ENCODE measurements at places on chromosomes 4 and X.

DNA sequence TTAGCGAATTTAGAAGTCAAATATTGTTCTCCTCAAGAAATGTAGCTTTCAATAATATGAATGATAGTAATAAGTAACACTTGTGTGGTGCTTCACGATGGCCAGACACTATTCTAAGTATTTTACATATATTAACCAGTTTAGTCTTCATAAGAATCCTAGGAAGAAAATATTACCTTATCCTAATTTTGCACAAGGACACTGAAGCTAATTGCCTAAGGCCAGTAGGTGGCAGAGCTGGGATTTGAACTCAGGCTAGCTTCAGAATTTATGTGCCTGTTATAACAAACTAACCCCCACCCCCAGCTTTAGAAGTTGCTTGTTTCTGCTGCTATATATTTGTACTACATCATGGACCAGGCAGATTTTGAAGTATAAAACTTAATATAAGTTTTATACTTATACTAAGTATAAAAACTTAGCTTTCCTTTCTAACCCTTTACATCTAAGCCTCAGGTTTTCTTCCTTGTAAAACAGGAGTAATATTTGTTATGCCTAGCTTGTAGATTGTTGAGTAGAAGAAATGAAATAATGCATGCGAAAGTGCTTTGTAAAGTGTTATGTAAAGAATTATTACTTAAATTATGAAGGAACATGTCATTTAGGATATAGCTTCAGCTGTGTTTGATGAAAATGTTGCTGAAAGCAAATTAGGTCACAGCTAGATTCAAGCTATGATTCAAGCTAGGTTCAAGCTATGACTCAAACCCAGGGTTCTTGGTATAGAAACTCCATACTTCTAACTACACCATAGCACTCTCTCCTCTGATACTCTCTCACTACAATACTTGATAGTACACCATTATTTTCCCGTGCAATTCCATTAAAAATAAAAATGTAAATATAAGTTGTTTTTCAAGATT, 4.2 kb upstream of the CDS1 start:
- DNase-seq = no peak

GRCh38 chr4:113815826-113816225, 54.3 kb upstream of the CAMK2D start:
- DNase-seq = no peak

DNA sequence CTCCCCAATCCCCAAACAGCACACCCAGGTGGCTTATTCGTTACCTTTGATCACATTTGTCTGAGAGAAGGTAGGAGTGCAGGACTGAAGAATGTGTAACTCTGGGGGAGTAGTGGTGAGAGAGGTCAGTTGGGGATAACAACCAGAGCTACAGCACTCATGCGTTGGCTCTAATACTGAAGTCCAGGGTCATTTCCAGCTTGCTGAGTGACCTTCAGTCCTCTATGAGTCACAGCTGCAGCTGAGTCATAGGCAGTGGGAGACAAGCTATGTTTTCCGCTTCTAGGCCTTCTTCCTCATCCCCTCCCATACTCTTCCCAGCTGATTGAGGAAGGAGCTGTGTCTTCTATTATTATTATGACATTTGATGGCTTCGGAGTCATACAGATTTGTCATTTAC, 31.6 kb upstream of the CT47C1 start:
- no peak for DNase-seq

DNA sequence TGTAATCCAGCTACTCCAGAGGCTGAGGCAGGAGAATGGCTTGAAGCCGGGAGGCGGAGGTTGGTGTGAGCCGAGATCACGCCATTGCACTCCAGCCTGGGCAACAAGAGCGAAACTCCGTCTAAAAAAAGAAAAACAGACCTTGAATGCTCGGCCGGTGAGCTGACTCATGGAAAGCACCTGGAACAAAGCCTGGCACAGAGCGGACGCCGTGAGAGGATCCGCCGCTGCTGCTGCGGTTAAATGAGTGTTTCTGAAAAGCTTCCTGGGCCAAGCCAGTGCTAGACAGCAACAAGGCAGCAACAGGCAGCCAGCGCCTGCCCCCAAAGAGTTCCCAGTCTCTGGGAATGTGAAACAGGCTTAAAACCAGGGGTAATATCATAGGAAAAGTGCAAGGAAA, 186.4 kb downstream of the AFAP1 start:
- DNase-seq = no peak

DNA sequence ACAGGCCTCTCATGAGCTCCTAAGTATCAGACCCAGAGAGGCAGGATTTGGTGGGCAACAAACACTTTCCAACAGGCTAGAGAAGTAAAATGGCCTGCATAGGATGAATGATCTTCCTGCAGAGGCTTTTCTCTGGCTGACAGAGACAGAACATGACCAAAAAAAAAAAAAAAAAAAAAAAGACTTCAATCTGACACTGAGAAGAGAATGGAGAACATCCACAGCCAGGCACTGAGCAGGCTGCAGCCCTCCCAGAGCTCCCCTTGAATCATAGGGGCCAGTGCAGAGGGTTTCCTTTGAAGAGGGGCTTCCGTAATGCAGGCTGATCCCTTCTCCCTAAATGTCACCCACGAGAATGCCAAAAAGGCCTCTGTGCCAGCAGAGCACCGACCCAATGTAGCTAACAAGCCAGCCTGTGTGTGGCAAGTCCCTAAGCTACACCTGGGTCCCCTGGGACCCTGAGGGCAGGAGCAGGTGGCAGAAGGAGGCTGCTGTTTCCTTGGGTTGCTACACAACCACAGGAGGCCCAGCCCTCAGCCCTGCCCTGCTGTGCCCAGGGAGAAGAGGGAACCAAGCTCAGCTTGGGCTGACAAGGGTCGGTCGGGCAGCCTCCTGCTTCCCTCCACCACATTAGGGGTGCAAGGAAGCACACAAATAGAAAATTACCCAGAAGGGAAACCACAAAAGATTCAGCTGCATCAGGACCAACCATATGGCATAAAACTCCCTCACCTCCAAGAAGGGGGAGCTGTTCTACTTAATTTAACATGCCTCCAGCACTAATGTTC, 55.6 kb downstream of the MAP7D2 start:
- no peak for DNase-seq

GRCh38 chrX:37818031-37818430, 29.3 kb downstream of the DYNLT3 start:
- no peak for DNase-seq

DNA sequence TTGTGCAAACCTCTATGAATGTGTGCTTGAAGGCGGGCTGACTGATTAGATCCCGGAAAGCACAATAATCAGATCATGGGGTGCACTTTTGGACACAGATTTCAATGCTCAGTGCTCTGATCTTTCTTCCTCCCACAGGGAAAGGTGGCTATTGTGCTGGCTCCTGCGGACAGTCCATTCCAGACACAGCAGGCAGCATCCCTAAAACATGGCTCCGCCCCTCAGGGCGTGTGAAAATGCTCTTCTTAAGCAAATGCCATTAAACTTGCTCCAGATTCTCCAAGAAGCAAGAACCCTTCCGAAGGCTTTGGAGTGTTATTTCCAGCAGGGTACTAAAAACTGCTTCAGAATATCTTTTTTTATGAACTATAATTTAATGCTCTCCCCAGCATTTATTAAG, 100.0 kb downstream of the SLC2A9 start:
- no peak for DNase-seq

- peak; percentile 11 for DNase-seq
Observed at GRCh38 chrX:39439906-39440798, 638.9 kb downstream of the MID1IP1 start.

GRCh38 chr4:153764601-153765368, 5.0 kb upstream of the RNF175 start:
- DNase-seq = no peak

- DNase-seq = no peak
Observed at GRCh38 chr4:105594099-105595010, 41.9 kb downstream of the ARHGEF38 start.

DNA sequence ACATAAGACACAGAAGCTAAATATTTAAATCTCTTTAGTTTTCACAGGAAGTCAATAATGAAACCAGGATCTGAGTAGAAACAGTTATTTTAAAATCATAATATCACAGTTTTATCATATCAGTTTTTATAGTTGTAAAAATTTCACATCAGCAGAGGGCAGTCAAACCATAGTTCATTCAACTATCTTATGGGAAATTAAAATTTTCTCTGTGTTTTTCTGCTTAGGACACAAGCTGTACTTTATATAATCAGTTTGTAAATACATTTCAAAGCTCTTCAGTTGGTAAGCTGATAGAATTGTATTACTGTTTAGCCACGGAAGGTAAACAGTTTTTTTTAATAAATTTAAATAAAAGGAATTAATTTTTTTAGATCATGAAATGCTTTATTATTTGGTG, 204.8 kb upstream of the NUDT6 start:
- no peak for DNase-seq

- no peak for DNase-seq
Observed at GRCh38 chr4:169661761-169662160, 41.4 kb downstream of the CLCN3 start.

- no peak for DNase-seq
Observed at GRCh38 chrX:118459494-118459893, 36.1 kb upstream of the DOCK11 start.

DNA sequence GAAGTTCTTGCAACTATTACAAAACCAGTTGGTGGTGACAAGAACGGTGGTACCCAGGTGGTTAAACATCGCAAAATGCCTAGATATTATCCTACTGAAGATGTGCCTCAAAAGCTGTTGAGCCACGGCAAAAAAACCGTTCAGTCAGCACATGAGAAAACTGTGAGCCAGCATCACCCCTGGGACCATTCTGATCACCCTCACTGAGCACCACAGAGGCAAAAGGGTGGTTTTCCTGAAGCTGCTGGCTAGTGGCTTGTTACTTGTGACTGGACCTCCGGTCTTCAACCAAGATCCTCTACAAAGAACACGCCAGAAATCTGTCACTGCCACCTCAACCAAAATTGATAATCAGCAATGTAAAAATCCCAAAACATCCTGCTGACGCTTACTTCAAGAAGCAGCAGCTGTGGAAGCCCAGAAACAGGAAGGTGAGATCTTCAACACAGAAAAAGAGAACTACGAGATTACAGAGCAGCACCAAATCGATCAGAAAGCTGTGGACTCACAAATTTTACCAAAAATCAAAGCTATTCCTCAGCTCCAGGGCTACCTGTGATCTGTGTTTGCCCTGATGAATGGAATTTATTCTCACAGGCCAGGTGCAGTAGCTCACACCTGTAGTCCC, 21.4 kb upstream of the SLC10A6 start:
- DNase-seq = no peak

GRCh38 chr4:12787261-12787660, 696.9 kb downstream of the RAB28 start:
- no peak for DNase-seq

- no peak for DNase-seq
Observed at GRCh38 chr4:112063260-112063659, 82.0 kb upstream of the FAM241A start.

DNA sequence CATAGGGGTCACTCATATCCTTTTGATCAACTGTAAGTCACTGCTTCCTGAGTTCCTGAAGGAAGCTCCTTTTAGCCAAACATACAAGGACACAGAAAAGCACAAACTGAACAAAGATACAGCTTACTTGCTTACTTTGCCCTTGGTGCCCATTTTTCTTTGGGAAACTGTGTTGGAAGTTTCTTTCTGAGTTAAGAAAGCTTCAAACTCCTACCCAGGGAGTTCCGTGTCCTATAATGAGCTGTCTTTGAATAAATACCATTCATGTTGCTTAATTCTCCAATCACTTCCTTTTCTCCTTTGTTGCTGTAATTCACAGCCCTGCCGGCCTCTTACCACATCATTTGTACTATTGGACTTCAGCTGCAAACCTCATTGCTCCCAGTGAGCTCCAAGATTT, at the start of gene ADH4:
TSS of gene ADH4 (minus strand) at position 228 of the 400 bp plus-strand sequence. CDS start at position 153, 75 bp downstream.
- DNase-seq = no peak

GRCh38 chrX:15744181-15744867, 6.3 kb downstream of the CA5B start:
- DNase-seq = no peak

- DNase-seq = no peak
Observed at GRCh38 chr4:37678624-37679023, 7.6 kb downstream of the RELL1 start.

DNA sequence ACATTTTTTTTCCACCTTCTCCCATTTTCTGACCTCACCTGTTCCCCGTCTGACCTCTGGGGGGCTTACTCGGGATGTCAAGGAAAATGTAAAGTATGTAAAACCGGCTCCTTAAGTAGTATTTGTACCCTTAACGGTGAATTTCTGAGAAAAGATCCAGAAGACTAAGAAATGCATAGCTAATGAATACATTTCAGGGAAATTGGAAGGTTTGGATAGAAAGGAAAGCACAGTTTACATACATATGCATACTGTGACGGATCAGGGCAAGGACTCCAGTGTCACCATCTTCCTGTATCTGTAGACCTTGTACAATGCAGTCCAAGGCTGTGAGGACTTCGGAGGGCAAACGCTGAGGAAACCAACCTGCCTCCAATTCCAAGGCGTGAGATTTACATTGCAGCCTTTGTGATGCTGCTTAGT, 2185.9 kb upstream of the TENM3 start:
- no peak for DNase-seq

DNA sequence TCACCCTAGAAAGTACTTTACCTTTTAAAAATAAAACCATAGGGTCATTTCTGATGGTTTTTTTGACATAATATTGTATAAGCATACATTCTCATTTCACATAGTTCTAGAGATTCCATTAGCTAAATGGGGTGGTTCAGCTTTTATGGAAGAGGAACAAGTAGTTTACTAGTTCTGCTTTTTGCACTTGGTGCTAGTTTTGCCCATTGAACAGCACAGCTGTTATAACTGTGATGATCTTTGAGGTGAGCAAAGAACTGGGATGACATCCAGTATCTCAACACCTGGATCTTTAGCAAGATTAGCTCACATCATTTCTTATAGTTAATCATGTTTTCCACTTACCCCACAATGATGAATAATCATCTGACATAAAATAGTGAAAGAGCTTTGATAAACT, 40.9 kb downstream of the MOB1B start:
- DNase-seq = no peak

- no peak for DNase-seq
Observed at GRCh38 chrX:57905141-57905540, 5.1 kb downstream of the ZXDA start.

- peak; percentile 8 for DNase-seq
Observed at GRCh38 chrX:1587161-1587560, 4.2 kb upstream of the AKAP17A start.

GRCh38 chrX:132181364-132181763, 37.9 kb downstream of the RAP2C start:
- DNase-seq = no peak

GRCh38 chr4:80171251-80171650, 26.1 kb upstream of the PRDM8 start:
- DNase-seq = no peak

DNA sequence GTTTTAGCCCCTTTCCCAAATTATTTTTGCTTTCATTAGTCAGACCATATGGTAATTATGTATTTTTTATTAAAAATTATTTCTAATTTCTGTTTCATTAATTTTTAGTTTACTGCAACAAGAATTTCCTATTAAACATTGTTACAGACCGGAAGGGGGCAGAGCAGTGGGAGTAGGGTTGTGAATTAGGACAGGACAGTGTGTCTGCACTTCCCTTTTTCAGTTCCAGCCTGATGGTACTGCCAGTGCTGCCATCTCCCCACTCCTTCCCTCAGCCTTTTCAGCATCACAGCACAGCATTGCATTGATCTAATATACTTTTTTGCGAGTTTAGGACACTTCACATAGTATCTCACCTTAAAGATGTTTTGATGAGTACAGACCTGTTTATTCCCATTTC, 76.5 kb downstream of the STIM2 start:
- no peak for DNase-seq

GRCh38 chrX:6311540-6311939, 82.9 kb upstream of the NLGN4X start:
- no peak for DNase-seq

- DNase-seq = no peak
Observed at GRCh38 chrX:19924285-19924684, 36.9 kb upstream of the SH3KBP1 start.

All from activated T-helper 2 cell treated with anti-CD3 and anti-CD28 coated beads, Interferon-gamma antibody, Interleukin-2, Interleukin-4, amounts not matched to agents 10 μg/mL and 5 μg/mL and 100 μg/mL, durations not matched to agents 14 hours and 24 hours and 36 hours (primary cell).